Activated naive CD8-positive, alpha-beta T cell treated with anti-CD3 and anti-CD28 coated beads for 36 hours (primary cell): ENCODE measurements at places on chromosomes 5 and 9. TPM values are rescaled to one million over a fixed set of nuclear protein-coding genes. Genes with fewer than 3 reads are reported as not detected.

DNA sequence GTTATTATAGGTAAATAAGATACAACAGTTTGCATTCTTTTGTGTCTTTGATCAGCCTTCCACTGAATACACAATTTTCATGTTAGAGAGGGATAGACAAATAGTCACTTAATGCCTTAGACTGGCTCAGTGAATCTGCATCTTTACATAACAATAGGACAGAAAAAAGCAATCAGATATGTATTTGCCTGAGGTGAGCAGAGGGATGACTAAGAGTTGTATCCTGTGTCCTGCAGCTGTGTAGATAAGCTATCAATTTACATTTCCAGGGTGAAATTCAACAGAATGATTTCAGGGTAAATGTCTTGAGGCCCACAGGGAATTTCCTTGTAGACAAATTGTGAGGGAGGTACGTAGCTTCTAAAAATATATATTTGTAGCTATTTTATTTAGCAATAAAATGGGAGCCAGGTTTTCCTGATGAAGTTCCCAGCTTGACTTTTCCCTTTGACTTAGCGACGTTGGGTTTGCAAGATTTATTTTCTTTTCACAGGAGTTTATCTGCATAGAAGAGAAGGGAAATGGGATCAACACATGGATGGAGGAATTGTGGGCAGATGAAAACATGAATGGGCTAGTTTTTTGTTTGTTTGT, 586.1 kb upstream of the CDH6 start:
- no peak overlapping the region for H3K4me3 ChIP-seq
- H3K36me3 ChIP-seq, result no peaks in the 10 kb centered on the region
- no peaks in the 10 kb centered on the region for H3K27me3 ChIP-seq
- H3K4me1 ChIP-seq, result no peaks in the 10 kb centered on the region

- no peaks in the 10 kb centered on the region for H3K27me3 ChIP-seq
- peak overlapping the region; percentile 85 for H3K27ac ChIP-seq
- peaks cover 40% of the 10 kb centered on the region for H3K4me1 ChIP-seq
- H3K36me3 ChIP-seq, result peaks cover 31% of the 10 kb centered on the region
- H3K4me3 ChIP-seq, result peak overlapping the region; percentile 81
These were observed 603 bp downstream of the TMEM268 start for GRCh38 chr9:114611516-114612271.

DNA sequence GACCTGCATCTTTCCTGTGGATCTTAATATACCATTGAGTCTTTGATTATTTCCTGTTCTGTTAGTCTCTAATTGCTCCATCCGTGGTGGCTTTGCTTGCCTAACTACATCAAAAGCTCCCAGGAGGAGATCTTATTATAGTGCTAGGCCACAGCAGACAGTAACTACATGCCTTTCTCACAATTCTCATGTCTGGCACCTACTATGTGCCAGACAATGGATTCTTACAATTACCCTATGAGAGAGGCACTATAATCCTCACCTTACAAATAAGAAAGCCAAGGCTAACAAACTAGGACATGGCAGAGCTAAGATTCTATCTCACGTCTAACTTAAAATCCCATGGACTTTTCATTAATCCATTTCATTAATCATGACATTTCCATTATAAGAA, 70.3 kb upstream of the TARS1 start:
- DNase-seq, result no peak
- H3K27me3 ChIP-seq, result no peaks in the 10 kb centered on the region
- H3K4me3 ChIP-seq, result no peak overlapping the region
- H3K36me3 ChIP-seq, result no peaks in the 10 kb centered on the region

DNA sequence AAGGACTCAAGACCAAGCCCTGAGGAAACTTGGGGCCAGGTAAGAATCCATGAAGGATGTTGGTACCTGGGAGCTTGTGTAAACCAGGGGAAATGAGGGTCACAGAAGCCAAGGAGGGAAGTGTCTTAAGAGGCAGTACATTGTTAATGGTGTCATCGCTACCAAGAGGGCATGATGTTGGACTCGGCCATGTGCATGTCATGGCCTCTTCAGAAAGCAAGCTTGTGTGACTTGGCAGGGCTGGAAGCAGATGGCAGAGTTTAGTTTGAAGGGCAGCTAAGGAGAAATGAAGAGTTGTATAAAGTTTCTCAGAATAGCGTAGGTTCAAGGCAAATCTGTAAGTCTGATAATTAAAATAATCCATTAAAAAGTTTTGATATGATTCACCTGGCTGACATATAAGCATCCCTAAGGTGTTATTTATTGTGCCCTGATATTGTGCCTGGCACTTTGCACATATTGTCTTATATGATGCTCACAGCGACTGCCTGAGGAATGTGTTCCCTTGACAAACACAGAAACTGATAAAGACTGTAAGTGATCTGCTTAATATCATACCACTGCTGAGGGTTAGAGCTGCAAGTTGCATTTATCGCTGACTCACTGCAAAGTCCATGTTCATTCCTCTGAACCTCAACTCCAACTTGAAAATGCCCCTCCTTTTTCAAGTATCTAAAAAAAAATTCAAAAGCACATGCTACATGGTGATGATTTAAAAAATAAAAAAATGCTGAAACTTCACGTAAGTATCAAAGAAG, 81.3 kb upstream of the PTPN3 start:
- no peaks in the 10 kb centered on the region for H3K36me3 ChIP-seq
- no peak overlapping the region for H3K4me3 ChIP-seq
- peaks cover 3% of the 10 kb centered on the region for H3K27me3 ChIP-seq
- DNase-seq, result no peak

GRCh38 chr5:157336423-157336744, 70.5 kb downstream of the CYFIP2 start:
- no peak overlapping the region for H3K27ac ChIP-seq
- no peak overlapping the region for H3K4me3 ChIP-seq
- H3K27me3 ChIP-seq, result no peaks in the 10 kb centered on the region
- peaks cover 44% of the 10 kb centered on the region for H3K36me3 ChIP-seq

DNA sequence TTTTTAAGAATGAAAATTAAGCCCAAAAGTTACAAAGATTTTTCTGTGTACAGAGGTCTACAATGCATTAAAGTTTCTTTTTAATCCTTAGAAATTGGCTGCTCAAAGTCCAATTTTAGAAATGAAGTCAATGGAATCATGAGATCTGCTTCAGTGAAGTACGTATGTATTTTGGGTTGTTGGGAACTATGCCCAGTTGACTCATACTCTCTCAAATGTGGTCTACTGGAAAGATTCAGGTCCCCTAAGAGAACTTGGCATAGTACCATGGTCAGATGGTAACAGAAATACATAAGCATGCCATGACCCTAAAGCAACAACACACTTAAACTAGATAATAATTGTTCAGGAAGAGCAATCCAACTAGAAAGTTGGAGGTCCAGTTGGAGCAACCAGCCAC, 23.0 kb downstream of the FBLL1 start:
- H3K27ac ChIP-seq, result no peak overlapping the region
- DNase-seq, result no peak
- peaks cover 72% of the 10 kb centered on the region for H3K36me3 ChIP-seq
- H3K4me3 ChIP-seq, result no peak overlapping the region
- no peaks in the 10 kb centered on the region for H3K27me3 ChIP-seq

DNA sequence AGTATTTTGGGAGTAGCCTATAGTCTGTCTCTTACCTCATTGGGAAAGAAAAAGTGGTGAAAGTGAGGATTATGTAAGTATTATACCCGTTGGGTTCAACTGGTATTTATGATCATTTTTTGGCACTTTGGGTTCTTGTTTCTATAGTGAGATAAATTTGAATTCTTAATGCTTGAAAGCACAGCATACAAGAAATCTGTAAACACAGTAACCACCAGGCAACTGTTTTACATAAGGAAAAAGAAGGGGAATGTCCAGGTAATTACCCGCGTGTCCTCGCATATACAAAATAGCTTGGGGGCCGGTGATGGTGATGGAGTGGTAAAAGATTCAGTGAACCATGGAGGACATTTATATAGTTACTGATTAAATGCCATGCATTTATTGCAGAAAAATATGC, 60.5 kb downstream of the BASP1 start:
- peaks cover 1% of the 10 kb centered on the region for H3K36me3 ChIP-seq
- no peak overlapping the region for H3K4me3 ChIP-seq
- H3K4me1 ChIP-seq, result peaks cover 2% of the 10 kb centered on the region
- H3K27me3 ChIP-seq, result no peaks in the 10 kb centered on the region
- no peak overlapping the region for H3K27ac ChIP-seq

SAPCD2 gene
- total RNA-seq, result 15.2 TPM

CYLC2 gene
- total RNA-seq, result not detected

PDE8B gene
- total RNA-seq, result 0.16 TPM

LHX3 gene
- total RNA-seq, result not detected
